ENCODE measurements at places on chromosomes 12 and 14.

DNA sequence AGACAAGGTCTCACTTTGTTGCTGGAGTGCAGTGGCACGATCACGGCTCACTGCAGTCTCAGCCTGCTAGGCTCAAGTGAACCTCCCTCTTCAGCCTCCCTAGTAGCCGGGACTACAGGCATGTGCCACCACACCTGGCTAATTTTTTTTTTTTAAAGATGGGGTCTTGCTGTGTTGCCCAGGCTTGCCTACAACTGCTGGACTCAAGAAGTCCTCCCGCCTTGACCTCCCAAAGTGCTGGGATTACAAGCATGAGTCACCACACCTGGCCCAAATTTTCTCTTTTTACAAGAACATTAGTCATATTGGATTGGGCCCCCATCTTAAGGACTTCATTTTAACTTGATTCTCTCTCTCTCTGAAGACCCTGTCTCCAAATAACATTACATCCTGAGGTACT, 7.0 kb upstream of the HECTD4 start:
- no peak for DNase-seq

DNA sequence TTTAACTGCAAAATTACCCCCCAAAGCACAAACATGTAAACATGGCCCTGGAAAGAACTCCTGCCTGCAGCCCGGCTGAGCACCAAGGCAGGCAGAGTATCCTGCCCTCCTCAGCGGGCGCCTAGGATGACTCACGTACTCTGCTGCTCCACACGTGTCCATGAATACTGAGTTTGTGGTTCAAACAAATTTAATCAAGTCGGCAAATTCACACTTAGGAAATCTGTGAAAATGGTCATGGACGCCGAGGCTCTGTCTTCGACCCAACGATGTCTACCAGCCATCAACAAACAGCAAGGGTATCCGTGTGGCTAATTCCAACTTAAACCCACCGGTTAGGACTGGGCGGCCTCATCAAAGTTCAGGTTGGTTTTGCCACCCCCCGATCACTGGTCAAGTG, 25.5 kb downstream of the GOLGA3 start:
- DNase-seq, result no peak

DNA sequence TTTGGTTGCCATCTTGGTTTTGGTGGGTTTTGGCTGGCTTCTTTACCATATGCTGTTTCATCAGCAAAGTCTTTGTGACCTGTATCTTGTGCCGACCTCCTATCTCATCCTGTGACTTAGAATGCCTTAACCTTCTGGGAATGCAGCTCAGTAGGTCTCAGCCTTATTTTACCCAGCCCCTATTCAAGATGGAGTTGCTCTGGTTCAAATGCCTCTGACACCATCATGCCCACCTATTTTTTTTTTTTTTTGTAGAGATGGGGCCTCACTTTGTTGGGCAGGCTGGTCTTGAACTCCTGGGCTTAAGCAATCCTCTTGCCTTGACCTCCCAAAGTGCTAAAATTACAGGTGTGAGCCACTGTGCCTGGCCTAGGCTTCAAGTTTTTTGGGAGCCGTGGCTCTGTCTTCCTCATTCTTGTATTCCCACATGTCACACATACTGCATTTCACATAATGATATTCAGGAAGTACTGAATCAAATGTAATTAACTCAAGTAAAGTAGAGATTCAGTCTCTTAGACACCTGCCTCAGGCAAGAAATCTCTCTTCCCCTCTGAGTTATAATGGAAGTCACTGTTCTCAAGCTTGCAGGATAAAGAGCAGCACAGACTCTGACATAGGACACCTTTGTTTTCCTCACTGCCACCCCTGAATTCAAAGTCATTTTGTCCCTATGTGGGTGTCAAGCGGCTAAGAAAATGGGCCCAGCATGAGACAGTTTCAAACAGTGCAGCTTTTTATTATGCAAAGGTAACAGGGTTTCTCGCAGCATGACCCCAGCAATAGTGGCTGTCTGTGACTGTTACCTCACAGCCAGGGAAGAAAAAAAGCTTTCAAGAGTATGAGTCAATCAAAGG, 159.0 kb downstream of the PTPN11 start:
- DNase-seq, result no peak

GRCh38 chr12:12794686-12795085, 9.2 kb downstream of the APOLD1 start:
- no peak for DNase-seq

DNA sequence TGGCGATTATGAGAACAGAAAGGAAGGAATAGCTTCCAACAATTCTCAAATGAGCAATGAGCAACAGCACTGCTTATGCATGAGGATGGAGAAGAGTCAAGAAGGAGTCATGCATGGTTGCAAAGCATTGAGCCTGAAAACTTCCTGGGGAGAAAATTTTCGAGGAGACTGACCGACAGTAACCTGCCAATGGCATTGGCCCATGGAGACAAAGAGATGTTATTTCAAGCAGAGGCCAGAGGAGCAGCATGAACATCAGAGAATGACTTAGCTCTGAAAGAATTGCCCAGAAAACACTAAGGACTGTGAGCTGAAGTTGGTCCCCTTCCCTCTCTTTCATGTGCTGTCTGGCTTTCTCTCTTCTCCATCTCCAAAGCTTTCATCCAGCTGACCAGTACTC, 343.4 kb downstream of the ADAMTS20 start:
- no peak for DNase-seq

DNA sequence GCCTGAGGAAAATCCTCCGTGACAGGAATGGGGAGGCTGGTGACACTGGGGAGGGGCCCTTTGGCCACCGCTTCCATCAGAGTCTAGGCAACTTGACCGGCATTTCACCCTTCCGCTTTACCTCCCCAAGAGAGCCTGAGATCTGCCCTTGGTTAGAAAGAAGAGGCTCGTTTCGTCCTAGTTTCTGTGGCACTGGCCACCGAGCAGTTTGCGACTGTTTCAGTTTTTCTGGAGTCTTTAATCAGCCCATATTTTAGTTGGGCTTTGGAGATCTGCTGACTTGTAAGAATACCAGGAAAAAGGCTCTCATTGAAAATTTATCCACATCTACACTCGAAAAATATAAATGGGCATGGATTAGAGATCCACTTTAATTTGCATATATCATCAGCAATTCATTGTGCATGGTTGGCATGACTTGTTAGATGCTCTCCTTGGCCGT, 414 bp upstream of the ANKS1B start:
- DNase-seq, result no peak

DNA sequence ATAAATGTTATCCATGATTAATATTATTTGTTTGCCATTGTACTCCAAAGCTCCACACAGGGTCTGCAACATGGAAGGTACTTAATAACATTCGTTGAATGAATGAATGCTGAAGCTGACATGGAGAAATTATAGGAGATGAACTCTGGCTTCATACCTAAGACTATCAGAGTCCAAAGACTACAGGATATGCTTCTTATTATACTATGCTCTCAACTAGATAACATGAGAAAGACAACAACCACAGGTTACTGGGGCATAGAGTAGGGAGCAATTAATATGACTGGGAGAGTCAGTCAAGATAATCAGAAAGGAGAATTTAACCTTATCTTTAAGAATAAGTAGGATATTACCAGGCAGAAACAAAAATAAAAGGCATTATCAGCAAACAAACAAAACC, 236.3 kb upstream of the SOX5 start:
- DNase-seq, result no peak

GRCh38 chr14:55819610-55820304, 239.8 kb downstream of the KTN1 start:
- DNase-seq, result no peak

- DNase-seq, result no peak
Observed at GRCh38 chr14:22314183-22314820, 274.7 kb downstream of the DAD1 start.

DNA sequence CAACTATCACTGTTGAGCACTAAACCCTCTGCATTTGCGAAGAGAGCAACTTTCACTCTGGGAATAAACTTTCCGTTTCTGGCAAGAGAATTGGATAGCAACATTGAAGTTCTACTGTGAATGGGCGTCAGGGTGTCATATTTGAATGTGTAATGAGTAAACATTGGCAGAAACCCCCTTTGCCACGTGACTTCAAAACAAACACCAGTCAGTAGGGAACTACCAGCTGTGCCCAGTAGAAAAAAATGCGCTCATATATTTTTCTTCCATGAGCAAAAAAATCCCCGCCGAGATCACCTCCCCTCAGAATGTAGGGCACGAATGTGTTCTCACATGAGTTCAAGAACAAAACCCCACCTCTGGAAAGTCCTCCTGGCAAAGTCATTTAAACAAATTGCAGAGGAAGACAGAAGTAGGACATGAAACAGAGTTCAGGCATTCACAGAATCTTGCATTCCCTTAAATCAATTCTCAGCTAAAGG, 80.6 kb downstream of the BTG1 start:
- DNase-seq, result no peak

- DNase-seq, result no peak
Observed at GRCh38 chr12:65232476-65233077, 45.9 kb upstream of the MSRB3 start.

DNA sequence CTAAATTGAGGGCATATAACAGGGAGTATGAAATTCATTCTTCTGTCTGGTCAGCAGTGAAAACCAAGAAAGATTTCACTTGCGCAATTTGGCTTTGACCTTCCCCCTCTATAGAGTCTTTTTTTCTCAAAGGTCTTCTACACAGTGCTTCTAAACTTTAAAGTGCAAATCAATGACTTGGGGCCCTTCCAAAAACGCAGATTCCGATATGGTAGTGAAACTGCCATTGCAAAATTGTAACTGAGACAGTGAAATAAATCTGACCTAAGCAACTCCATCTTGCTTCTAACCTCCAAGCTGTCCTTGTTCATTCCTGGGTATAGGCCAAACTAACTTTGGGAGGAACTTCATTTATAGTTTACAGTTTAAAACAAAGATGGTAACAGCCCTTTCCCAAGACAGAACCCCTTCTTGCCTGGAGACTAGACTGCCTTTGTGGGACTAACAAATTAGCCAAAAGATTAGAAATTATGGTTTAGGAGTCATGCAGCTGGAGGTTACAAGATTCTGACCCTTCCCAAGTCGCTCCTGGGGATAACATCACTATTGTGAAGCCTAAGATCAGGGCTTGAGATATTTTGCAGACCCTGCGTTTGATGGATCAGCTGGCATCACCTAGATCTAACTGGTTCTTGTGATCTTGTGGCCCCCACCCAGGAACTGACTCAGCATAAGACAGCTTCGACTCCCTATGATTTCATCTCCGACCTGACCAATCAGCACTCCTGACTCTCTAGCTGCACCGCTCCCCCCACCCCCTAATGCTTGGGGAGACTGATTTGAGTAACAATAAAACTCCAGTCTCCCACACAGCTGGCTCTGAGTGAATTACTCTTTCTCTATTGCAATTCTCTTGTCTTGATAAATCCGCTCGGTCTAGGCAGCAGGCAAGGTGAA, 5.0 kb downstream of the SLC25A21 start:
- no peak for DNase-seq

- DNase-seq, result no peak
Observed at GRCh38 chr14:61033054-61033453, 52.0 kb downstream of the SLC38A6 start.

DNA sequence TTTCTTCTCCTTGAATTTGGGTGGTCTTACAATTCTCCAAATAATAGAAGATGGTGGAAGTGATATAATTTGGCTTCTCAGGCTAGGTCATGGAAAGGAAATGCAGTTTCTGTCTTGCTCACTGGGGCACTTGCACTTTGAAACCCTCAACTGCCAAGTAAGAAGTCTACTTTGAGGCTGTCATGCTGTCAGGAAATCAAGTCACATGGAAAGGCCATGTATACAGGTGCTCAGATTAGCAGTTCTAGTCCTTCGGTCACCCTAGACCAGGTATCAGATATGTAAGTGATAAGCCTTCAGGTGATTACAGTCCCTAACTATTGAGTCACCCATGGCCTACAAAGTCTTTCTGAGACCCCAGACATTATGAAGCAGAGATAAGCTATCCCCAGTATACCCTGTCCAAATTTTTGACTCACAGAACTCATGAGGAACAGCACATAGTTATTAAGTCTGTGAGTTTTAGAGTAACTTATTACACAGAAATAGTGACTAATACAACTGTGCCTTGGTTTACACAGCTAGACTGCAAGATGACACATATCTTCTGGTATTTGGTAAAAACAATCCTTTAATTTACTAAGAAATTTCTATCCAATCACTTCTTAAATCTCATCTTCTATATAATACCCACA, 26.3 kb upstream of the BBS10 start:
- no peak for DNase-seq

- DNase-seq, result no peak
Observed at GRCh38 chr12:14048941-14049545, 67.6 kb upstream of the GRIN2B start.

DNA sequence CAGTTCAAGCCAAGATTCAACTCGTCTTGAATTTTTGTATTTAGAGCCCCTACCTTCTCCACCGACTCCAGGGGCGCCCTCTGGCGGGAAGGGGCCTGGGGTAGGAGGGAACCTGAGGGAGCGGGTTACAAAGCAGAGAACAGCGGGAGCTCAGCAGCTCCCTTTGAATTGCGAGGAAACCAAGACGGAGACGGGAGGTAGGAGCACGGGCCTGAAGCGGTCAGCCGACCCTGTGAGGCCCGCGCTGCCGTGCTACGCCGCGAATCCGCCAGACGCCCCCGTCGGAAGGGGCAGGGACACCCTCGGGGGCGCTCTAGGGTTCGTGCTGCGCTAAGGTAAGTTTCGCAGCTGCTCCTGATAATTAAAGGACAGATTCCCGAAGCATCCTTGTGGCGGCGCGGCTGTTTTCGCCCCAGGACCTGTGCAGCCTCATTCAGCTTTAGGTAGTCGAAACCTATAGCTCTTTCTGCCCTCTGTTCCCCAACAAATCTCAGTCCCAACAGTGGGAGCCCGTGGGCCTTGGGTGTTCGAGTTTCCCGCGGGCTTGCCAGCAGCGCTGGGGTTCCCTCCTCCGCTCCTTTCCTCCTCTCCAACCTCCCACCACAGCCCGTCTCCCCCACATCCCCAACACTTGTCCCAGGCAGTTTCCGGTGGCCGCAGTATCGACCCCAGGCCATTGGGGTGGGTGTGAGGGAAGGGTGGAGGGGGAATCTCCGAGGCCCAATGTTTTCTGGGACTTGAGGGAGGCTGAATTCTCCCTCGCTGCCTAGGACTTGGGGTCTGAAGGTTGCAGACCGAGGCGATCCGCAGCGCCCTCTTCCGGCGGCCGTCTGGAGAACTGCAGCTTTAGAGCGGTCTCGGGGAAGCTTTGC, 5.1 kb upstream of the NKX2-1 start:
- no peak for DNase-seq

GRCh38 chr14:77579780-77580179, 36.7 kb downstream of the SPTLC2 start:
- no peak for DNase-seq

DNA sequence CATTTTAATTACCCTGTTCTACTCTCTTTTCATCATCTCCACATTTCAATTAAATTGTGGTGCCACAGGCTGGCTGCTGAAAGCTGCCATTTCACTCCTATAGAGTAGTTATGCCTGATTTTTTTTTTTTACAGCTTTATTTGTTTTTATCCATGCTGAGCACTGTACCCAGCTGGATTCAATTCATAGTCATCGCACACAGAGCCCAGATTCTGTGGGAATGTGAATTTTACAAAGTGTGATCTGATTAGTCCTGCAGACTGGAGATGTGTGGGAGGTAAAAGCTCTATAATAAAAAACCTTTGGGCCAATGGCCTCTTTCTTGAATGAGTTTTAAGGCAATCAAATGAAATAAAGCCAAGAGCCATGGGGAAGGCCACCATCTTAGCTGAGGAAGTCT, 190.2 kb downstream of the ANO4 start:
- DNase-seq, result no peak
